Activated T-cell treated with anti-CD3 and anti-CD28 coated beads for 48 hours (primary cell): ENCODE measurements at places on chromosomes 3 and 15.

DNA sequence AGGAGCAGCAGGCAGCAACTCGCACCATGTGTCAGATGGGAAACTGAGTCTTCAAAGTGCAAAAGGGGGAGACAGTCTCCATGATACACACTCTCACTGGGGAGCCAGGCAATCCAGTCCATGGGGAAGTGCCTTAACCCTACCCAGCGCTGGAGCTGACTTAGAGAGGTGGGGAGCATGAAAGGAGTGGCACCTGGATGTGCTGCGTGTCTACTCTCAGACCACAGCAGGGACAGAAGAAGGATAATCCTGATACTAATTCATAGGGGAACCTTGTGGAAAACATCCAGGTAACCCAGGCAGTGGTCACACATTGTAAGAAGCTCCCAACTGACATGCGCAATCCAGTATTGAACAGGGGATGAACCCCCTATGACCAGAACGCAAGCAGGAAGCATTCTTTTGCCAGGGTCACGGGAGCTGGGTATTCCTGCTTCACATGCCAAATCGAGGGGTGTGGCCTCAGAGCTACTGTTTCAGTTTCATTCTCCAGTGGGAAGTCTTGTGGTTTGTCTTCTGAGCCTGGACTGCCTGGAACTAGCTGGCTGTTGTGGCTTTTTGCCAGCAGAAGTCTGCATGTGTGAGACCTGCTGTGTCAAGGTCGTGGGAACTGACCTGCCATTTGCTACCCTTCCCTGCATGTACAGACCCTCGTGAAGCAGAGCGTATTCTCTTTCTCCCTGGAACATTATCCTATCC, 367.6 kb upstream of the NDN start:
- no peak for DNase-seq

DNA sequence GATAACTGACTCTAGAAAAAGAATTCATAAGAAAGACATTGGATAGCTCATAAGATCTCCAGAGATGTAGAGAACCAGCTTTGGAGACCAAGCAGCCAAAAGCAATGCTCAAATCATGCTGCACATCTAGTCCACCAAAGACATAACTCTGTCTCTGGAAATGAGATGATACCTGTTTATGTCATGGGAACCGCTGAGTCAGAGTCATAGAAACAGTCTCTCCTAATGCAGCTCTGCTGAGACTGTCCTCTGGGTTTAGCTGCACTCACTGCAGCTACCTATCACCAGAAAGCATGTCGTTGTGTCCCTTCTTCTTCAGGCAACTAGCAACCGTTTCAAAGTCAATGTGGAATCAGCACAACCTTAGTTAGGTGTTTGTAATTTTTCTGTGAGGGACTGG, 218.5 kb upstream of the ROBO1 start:
- no peak for DNase-seq

DNA sequence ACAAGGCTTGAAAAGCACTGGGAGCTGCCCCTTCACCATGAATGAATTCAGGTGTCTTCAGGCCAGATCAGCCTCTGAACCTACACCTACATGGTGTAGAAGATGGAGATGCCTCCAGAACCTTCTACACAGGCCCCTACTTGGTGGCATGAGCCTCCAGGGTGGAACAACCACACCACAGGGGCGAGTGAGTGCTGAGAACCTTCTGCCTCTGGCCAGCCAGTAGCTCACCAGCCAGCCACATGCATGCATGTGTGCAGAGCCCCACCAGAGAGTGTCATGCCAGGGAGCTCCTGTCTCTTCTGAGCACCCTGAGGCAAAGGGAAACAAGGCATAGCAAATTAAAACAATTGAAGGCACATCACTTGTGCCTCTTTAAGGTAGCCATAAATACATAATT, 161.8 kb upstream of the TOPAZ1 start:
- DNase-seq, result no peak

DNA sequence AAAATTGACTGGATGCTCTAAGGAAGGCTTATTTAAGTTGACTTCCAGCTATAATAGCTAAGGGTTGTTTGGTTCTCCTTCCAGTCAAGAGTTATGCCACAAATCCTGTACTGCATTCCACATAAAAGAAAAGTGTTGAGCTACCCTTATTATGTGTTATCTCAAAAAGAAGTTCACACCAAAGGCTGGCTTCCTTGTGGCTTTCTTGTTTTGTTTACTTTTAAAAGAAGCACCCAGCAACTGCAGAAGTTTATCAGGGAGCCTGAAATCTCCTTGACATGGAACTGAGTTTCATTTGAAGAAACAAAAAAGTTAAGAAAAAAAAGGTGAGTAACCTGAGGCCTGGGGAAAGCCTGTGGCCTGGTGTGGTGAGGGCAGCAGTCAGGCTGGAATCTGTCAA, 10.2 kb downstream of the MGLL start:
- DNase-seq, result no peak

DNA sequence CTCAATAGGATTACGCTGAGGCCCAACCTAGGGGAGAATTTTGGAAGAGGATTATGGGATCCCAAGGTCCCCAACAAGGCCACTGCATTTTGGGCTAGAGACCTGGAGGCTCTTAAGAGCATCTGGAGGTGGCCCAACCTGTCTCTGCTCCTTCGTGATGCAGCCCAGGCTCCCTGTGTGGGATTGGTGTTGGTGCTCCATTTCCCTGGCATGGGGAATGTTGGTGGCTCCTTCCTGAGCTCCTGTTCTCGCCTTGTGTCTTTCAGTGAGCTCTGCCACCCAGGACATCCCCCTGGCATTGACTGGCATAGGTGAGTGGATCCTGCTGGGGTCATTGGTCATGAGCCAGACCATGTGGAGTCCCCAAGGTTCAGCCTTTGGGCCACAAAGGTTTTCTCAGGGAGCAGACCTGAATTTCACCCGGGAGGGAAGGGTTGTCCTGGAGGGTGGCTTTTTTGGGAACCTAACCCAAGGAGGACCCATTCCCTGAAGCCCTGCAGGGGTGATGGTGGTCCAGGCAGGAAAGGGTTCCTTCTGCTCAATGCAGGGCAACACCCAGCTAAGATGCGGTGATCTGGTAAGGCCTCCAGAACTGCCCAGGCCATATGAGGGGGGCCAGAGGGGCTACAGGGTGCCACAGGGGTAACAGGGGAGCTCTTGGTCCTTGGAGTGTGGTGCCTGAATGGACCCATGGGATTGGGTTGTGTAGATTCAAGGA, 202.5 kb downstream of the UBE3A start:
- no peak for DNase-seq

DNA sequence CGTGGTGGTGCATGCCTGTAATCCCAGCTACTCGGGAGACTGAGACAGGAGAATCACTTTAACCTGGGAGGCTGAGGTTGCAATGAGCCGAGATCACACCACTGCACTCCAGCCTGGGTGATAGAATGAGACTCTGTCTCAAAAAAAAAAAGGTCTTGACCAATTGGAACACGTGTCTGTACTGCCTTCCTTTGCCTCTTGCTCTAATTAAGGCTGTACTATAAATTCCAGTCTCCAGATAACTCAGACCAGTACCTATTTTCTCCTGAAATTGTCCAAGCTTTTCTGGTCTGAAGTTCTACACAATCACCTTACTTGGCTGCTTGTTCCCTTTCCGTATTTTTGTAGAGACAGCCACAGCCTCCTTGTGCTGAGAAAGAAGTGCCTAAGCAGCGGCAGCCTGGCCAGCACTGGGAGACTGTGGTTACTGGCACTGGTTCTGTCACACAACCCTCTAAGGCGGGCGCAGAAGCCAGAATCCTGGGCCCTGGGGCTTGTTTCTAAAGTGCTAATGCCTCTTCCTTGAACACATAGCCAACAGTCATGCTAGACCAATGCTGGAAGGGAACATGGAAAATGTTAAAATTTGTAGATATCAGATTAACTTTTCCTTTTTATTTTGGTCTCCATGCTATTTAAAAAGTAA, 6.2 kb upstream of the CEP70 start:
- no peak for DNase-seq

DNA sequence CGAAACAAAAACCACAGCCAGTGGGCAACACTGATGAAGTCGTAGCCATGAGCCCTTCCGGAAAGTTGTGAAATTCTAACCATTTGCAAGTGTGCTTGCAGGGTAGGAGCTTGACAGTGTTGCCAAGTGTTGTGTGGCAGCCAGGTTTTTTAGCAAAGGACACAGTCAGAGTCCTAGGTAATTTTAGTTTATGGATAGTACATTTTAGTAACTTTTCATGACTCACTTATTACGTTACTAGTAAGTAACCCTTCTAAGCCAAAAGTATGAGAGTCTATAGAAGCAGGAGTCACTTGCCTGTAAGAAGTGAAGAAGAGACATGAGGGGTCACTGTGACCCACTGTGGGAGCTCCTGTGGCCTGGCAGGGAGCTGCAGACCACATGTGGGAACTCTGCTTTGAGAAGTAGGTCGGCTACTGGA, 54.8 kb upstream of the ADPGK start:
- DNase-seq, result no peak

GRCh38 chr3:140754936-140755335, 77.1 kb downstream of the TRIM42 start:
- no peak for DNase-seq

GRCh38 chr15:55758580-55758986, 15.6 kb upstream of the PRTG start:
- no peak for DNase-seq

DNA sequence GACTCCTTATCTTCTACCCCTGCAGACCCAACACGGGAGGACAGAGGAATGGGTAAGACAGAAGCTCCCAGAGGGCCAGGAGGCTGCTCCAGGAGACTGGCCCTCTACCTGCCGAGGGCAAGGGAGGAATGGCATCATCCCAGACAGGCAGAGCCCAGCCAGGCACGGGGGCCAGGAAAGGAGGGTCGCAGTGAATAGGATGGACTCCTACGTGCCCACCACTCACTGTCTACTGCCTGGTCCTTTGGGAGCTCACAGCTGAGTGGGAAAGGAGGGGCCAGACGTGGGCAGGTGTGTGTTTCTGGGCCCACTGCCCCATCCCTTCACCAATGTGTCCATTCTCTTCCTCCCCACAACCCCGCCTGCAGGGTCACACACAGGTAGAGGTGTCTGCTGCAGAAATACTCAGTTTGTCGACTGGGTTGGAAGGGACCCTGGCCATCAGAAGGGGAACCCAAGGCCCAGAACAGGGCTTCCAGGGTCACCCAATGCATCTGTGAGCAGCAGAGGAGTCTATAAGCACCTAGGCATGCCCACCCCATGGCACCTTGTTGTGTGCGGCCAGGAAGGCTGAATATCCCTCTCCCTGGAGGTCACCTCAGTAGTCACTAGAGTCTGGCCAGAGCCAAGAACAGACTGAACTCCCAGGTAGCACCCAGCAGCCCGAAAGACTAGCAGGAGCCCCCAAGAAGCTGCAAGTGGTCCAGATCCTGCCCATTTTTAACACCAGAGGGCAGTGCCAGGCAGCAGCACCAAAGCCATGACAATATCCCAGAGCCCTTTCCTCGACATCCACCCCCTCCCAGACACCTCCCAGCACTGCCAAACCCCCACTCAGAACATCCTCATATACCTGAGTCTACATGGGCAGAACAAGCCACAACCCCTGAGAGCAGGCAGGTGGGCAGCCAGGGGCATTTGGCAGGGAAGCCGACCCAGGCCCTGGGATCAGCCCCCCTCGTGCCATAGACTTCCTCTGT, 24.0 kb downstream of the TKT start:
- DNase-seq, result no peak

GRCh38 chr3:156620260-156620659, 54.1 kb upstream of the TIPARP start:
- no peak for DNase-seq

- DNase-seq, result no peak
Observed at GRCh38 chr3:28947061-28947460, 333.8 kb upstream of the RBMS3 start.

GRCh38 chr15:101689901-101690300, 34.4 kb downstream of the TARS3 start:
- peak; percentile 19 for DNase-seq

DNA sequence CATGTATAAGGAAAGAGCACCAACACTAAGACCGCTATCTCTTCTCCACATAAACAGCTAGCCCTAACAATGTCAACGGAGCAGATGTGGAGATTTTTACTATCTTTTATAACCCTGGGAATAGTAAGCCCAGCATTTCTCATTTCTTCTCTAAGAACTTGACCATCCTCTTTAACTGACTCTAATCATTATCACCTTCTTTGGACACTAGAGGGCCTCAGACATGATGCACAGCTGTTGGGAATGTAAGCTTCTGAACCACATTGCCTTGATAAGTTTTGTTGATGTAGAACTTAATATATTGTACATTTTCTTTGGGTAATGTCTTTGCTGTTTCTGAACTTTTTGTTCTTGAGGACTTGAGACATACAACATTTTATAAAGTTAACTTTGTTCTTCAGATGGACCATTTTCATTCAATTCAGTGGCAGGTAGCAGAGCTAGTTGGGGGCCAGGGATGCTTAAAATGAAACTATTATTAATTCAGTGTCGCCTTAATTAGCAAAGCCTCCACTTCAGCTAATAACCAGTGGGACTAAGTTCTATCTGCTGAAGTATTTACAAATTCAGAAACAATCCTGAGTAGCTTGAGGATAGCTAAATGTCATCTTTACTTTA, 9.6 kb upstream of the TAGLN3 start:
- no peak for DNase-seq

DNA sequence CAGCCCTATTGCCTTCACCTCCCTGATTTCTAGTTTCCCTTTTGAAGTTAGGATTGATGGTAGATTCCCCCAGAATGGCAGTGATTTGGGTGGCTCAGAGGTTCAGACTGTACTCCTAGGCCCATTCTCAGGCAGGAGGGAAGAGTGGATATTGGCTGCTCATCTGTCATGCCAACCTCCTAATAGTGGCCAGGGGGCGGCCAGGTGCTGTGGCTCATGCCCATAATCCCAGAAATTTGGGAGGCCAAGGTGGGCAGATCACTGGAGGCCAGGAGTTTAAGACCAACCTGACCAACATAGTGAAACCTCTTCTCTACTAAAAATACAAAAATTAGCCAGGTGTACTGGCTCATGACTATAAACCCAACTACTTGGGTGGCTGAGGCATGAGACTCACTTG, 11.3 kb downstream of the RRP9 start:
- DNase-seq, result no peak

GRCh38 chr3:134059035-134059601, 29.4 kb upstream of the SLCO2A1 start:
- no peak for DNase-seq

DNA sequence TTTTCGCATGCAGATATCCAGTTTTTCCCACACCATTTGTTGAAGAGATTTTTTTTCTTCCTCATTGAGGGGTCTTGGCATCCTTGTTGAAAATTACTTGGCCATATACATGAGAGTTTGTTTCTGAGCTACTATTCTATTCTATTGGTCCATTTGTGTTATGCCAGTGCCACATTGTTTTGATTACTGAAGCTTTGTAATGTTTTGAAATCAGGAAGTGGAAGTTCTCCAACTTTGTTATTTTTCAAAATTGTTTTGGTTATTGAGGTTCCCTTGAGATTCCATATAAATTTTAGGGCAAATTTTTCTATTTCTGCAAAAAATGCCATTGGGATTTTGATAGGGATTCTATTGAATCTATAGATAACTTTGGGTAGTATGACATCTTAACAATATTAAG, 130.3 kb upstream of the PFN2 start:
- DNase-seq, result no peak

- no peak for DNase-seq
Observed at GRCh38 chr15:44028349-44028748, 166.7 kb downstream of the FRMD5 start.

DNA sequence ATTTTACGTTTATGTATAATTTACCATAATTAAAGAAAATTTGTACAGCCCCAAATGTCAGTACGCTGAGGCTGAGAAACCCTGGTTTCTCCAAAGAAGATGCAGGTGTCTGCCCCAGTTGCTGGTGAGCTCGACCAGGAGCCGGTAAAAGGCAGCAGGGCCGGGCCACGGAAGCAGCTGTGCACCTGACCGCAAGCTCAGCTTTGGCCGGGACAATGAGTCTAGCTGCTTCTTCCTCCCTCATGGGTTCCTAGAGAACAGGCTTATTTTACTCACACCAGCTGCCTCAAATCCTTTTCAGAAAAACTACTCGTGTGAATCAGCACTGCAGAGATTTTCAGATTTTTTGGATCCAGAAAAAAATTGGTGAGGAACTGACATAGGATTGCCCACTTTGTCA, 18.0 kb upstream of the ZXDC start:
- DNase-seq, result no peak
